Activated T-helper 1 cell treated with anti-CD3 and anti-CD28 coated beads, Interleukin-2, amount 50 U/mL, for 16 hours (primary cell): ENCODE measurements at places on chromosomes 11 and 22.

GRCh38 chr11:19828382-19829108, 115.9 kb downstream of the NAV2 start:
- DNase-seq = no peak

GRCh38 chr11:75689863-75690609, 21.2 kb upstream of the MAP6 start:
- DNase-seq = no peak

- no peak for DNase-seq
These were observed 573.6 kb downstream of the BUD13 start for GRCh38 chr11:116199182-116199581.

DNA sequence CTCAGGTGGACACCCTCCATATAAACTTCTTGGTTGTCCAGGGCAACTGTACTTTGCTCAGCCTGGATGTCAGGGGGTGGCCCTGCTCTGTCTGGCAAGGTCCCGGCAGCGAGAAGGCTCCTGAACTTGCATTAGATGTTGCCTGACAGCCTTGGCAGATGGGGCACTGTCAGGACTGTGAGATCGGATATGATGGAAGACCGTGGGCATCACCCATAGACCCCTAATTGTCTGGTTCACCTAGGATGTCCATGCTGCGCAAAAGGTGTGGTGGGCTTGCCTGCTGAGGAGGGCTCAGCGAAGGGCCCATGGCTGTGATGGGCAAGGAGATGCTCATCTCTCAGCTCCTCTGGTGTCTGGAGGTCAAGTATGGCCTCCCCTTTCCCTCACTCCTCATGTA, 62.7 kb downstream of the MYO18B start:
- no peak for DNase-seq

- no peak for DNase-seq
These were observed 14.3 kb downstream of the BLID start for GRCh38 chr11:122101625-122102291.

GRCh38 chr11:112085822-112086421, 634 bp downstream of the TIMM8B start:
- DNase-seq = no peak

DNA sequence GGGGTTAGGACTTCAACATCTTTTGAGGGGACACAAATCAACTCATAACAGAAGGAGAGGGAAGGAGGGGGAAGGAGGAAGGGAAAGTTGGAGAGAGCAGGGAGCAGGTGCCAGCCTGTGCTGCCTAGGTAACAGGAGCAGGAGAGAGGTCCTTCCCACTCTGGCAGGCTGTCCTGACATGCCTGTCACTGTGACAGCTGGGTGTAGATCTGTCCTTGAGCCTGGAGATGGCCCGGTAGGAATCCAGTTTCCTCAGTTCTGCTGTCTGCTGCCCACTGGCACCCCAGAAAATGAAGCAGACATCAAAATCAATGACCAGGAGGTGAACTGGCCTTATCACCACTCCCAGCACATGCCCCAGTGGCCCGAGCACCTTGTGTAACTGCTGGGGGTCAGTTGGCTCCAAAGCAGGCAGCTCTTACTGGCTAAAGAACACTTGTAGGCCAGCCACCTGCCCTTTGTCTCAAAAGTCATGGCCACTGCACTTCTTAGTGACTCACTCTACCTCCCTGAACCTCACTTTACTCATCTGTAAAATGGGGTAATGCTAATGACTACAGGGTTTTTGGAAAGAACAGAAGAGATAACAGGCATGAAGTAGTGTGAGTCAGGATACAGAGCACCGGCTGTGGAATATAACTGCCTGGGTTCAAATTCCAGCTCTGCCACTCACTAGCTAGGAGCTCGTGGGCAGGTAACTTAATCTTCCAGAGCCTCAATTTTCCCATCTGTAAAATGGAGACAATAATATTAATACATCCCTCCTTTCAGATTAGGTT, 8.0 kb upstream of the TSPAN18 start:
- DNase-seq = no peak

DNA sequence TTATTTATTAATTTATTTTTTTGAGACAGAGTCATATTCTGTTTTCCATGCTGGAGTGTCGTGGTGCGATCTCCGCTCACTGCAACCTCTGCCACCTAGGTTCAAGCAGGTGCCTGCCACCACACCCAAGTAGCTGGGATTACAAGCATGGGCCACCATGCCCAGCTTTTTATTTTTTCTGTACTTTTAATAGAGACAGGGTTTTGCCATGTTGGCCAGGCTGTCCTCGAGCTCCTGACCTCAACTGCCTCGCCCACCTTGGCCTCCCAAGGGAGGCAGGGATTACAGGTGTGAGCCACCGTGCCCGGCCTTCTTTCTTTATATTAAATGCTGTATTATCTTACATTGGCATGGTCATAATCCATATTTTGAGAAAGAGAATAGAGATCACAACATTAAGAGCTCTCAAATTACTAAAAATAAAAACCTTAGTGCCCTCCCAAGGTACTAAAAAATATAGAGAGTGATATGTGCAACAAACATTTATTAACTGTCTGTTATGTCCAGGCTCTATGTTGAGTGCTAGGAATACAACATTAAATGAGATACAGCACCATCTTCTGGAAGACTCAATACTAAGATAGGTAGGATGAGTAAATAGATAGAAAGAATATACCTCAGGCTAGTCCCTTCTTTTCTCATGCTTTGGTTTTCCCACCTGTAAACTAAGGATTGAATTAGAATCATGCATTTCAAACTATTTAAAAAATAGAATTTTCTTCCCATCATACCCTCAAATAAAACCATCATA, 84.1 kb downstream of the BBOX1 start:
- no peak for DNase-seq

GRCh38 chr11:1029654-1030053, 6.9 kb downstream of the MUC6 start:
- no peak for DNase-seq

GRCh38 chr11:121445071-121445768, 6.9 kb upstream of the SORL1 start:
- DNase-seq = no peak

DNA sequence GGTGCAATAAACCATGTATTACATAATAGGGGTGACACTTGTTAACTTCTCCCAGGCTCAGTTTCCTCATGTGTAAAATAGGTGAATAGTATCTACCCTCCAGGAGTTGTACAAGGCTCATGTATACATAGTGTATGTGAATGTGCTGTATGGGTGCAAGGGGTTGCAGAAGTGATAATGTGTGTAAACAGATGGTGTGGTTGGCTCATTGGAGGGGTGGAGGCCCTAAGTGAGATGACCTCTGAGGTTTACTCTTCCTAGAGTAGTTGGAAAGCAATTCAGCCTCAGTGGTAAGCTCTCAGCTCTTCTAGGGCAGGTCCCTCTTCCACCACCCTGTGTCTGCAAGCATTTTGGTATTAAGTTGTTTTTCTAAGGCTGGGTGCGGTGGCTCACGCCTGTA, 102.4 kb downstream of the PTPRJ start:
- no peak for DNase-seq

DNA sequence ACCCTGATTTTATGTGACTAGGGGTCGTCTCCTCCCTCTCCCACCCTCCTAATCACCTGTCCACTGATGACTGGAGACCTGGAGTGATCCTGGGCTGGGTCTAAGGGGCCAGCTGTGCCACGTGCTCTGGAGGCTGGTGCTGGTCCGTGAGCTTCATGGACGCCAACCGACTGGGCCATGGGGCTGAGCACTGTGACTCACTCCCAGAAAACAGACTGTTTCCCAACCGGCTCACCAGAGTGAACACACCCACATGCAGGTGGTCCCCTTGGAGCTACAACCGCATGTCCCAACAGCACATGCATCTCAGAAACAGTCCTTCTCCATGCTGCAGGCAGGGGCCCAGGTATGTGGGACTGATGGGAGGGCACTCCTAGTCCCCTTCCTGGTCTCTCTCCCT, 14.0 kb upstream of the LMO1 start:
- no peak for DNase-seq

DNA sequence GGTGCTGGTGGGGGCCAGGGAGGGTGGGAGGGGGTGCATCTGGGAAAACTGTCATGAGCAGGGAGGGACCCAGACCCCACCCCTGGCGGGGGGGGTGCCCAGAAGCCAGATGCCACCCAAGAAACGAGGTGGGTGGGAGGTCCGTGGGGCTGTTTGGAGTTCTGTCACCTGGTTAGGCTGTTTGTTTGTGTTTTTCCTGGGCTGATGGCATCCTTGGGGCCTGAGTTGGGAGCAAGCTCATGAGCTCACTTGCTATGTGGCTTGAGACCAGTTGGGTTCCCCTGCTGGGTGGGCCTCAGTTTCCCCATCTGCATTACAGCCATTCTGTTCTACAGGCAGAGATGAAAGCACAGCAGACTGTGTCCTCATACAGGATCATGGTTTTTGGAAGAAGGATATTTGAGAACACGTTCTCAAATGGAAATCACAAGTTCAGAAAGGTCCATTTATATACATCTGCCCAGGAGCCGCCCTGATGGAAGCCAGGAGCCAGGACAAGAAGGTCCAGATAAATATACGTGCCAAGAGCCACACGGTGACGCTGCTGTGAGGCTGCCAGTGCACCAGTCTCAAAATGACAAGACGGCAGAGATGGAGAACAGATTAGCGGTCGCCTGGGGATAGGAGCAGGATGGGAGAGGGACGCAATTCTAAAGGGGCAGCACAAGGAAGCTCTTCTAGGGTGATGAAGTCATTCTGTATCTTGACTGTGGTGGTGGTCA, 312.9 kb downstream of the MN1 start:
- DNase-seq = no peak

GRCh38 chr11:87338046-87338639, 300.4 kb downstream of the TMEM135 start:
- no peak for DNase-seq

- no peak for DNase-seq
These were observed 32.0 kb downstream of the DUSP8 start for GRCh38 chr11:1540074-1540473.
